CD4-positive, alpha-beta T cell (primary cell): ENCODE measurements at places on chromosomes 3 and 15.

DNA sequence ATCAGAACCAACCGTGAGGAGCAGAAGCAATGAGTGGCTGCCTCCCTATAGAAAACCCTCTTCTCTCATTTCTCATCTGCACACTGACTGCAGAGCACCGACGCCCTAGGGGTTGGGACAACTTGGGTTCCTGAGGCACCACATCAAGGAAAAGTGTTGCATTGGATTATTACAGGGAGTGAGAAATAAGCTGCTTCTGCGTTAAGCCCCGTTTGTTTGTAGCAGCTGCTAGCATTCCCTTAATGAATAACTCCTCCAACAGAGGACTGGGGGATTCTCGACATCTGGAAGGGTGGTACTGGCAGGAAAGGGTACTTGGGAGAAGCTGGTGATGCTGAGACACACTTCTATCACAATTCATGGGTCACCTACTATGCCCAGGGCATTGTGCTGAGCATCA, 25.3 kb upstream of the AGBL1 start:
- no peak overlapping the region for H3K27ac ChIP-seq
- no peak overlapping the region for H3K4me3 ChIP-seq
- H3K4me1 ChIP-seq = no peaks in the 10 kb centered on the region
- peaks cover 3% of the 10 kb centered on the region for H3K27me3 ChIP-seq
- no peaks in the 10 kb centered on the region for H3K36me3 ChIP-seq

GRCh38 chr15:75578173-75578947, 755 bp downstream of the PTPN9 start:
- no peaks in the 10 kb centered on the region for H3K27me3 ChIP-seq
- peaks cover 29% of the 10 kb centered on the region for H3K4me1 ChIP-seq
- H3K4me3 ChIP-seq = peak overlapping the region; percentile 79
- peak overlapping the region; percentile 70 for H3K27ac ChIP-seq
- no peaks in the 10 kb centered on the region for H3K36me3 ChIP-seq

- H3K27ac ChIP-seq = no peak overlapping the region
- H3K4me3 ChIP-seq = no peak overlapping the region
- no peaks in the 10 kb centered on the region for H3K36me3 ChIP-seq
- no peaks in the 10 kb centered on the region for H3K4me1 ChIP-seq
Measured at GRCh38 chr3:101311676-101312075, 8.7 kb downstream of the IMPG2 start.

- H3K4me1 ChIP-seq = peaks cover 49% of the 10 kb centered on the region
- no peak for DNase-seq
- no peaks in the 10 kb centered on the region for H3K27me3 ChIP-seq
- H3K27ac ChIP-seq = no peak overlapping the region
- no peaks in the 10 kb centered on the region for H3K36me3 ChIP-seq
- no peak overlapping the region for H3K4me3 ChIP-seq
Measured at GRCh38 chr15:70244978-70245542, 147.3 kb upstream of the TLE3 start.

- no peak for DNase-seq
- no peaks in the 10 kb centered on the region for H3K36me3 ChIP-seq
- no peak overlapping the region for H3K27ac ChIP-seq
- H3K27me3 ChIP-seq = peaks cover under 1% of the 10 kb centered on the region
- H3K4me1 ChIP-seq = no peaks in the 10 kb centered on the region
- no peak overlapping the region for H3K4me3 ChIP-seq
Measured at GRCh38 chr3:133997871-133998635, 31.7 kb downstream of the SLCO2A1 start.

- no peaks in the 10 kb centered on the region for H3K36me3 ChIP-seq
- no peak for DNase-seq
- H3K4me3 ChIP-seq = no peak overlapping the region
- no peaks in the 10 kb centered on the region for H3K4me1 ChIP-seq
- H3K27ac ChIP-seq = no peak overlapping the region
- peaks cover 3% of the 10 kb centered on the region for H3K27me3 ChIP-seq
Measured at GRCh38 chr15:66045542-66045941, 176.3 kb downstream of the RAB11A start.

DNA sequence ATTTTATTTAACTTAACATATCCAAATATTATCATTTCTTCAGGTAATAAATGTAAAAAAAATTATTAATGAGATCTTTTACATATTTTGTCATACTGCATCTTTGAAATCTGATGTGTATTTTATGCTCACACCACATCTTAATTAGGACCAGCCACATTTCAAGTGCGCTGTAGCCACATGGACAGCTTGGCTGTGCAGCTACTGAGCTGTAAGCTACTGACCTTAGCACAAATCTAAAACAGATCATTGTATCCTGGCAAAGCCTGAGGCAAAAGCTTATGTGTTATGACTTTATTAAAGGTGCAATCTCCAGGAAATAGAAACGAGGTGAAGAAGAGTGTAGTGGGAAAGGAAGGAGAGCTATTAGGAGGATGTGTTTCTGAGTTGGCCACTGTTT, 126.7 kb upstream of the UBE2E2 start:
- H3K4me1 ChIP-seq = no peaks in the 10 kb centered on the region
- no peak for DNase-seq
- no peaks in the 10 kb centered on the region for H3K27me3 ChIP-seq
- no peak overlapping the region for H3K4me3 ChIP-seq
- H3K36me3 ChIP-seq = no peaks in the 10 kb centered on the region

- H3K36me3 ChIP-seq = no peaks in the 10 kb centered on the region
- H3K27me3 ChIP-seq = no peaks in the 10 kb centered on the region
- H3K4me3 ChIP-seq = no peak overlapping the region
- H3K4me1 ChIP-seq = no peaks in the 10 kb centered on the region
- no peak overlapping the region for H3K27ac ChIP-seq
- no peak for DNase-seq
Measured at GRCh38 chr3:105967117-105967516, 98.3 kb upstream of the CBLB start.

- H3K4me3 ChIP-seq = no peak overlapping the region
- H3K36me3 ChIP-seq = no peaks in the 10 kb centered on the region
- DNase-seq = no peak
- no peak overlapping the region for H3K27ac ChIP-seq
- no peaks in the 10 kb centered on the region for H3K4me1 ChIP-seq
- no peaks in the 10 kb centered on the region for H3K27me3 ChIP-seq
Measured at GRCh38 chr3:192275741-192276355, 451.5 kb downstream of the FGF12 start.

DNA sequence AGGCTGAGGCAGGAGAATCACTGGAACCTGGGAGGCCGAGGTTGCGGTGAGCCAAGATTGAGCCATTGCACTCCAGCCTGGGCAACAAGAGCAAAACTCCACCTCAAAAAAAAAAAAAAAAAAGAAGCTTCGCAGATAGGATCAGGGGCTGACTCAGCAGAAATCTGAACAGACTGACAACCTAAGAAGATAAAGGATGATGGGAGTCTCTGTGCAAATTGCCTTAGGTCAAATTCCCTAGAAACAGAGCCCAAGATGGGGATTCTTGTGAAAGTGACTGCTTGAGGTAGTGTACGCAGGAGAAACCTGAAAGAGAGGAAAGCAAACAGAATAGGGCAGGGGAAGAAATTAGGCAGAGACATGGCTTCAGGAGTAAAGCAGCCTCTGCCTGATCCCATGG, 160.8 kb upstream of the LRIG1 start:
- H3K36me3 ChIP-seq = no peaks in the 10 kb centered on the region
- no peaks in the 10 kb centered on the region for H3K4me1 ChIP-seq
- no peaks in the 10 kb centered on the region for H3K27me3 ChIP-seq
- no peak overlapping the region for H3K4me3 ChIP-seq

DNA sequence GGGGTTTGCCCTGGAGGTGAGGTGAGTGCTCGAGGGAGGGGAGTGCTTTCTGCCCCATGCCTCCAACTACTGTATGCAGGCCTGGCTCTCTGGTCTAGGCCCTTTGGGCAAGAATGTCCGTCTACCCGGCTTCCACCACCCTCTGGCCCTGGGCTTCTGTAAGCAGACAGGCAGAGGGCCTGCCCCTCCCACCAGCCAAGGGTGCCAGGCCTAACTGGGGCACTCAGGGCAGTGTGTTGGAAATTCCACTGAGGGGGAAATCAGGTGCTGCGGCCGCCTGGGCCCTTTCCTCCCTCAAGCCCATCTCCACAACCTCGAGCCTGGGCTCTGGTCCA, 9.4 kb downstream of the DLL4 start:
- H3K4me3 ChIP-seq = no peak overlapping the region
- no peaks in the 10 kb centered on the region for H3K36me3 ChIP-seq
- H3K27ac ChIP-seq = no peak overlapping the region
- no peaks in the 10 kb centered on the region for H3K27me3 ChIP-seq

- no peaks in the 10 kb centered on the region for H3K27me3 ChIP-seq
- H3K4me1 ChIP-seq = no peaks in the 10 kb centered on the region
- no peaks in the 10 kb centered on the region for H3K36me3 ChIP-seq
- H3K27ac ChIP-seq = no peak overlapping the region
- DNase-seq = no peak
Measured at GRCh38 chr3:167609156-167609555, 44.6 kb downstream of the WDR49 start.

- peak overlapping the region; percentile 56 for H3K4me3 ChIP-seq
- peaks cover 40% of the 10 kb centered on the region for H3K4me1 ChIP-seq
- H3K27me3 ChIP-seq = peaks cover 33% of the 10 kb centered on the region
- peaks cover 2% of the 10 kb centered on the region for H3K36me3 ChIP-seq
Measured at GRCh38 chr15:41512512-41512939, 1.1 kb downstream of the LTK start.

- H3K36me3 ChIP-seq = no peaks in the 10 kb centered on the region
- no peak for DNase-seq
Measured at GRCh38 chr15:73936181-73936580, 9.9 kb downstream of the LOXL1 start.

DNA sequence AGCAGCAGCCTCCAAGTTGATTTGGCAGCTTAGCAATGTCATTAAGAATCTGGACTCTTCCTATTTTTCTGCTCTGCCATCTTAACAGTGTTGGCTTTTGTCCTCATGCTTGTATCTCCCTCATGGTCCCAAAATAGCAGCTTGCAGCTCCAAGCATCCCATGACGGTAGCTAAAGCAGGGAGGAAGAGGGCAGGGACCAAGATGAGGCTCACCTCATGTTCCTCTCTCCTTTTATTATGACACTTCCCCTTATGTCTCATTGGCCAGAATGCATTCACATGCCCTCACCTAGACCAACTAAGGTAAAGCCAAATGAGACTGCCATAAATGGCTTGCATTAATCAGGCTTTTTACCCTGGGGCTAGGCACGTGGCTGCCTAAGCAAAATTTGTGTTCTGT, 382.4 kb downstream of the SHQ1 start:
- H3K36me3 ChIP-seq = no peaks in the 10 kb centered on the region
- no peak overlapping the region for H3K27ac ChIP-seq
- H3K4me3 ChIP-seq = no peak overlapping the region
- DNase-seq = no peak
- no peaks in the 10 kb centered on the region for H3K4me1 ChIP-seq

DNA sequence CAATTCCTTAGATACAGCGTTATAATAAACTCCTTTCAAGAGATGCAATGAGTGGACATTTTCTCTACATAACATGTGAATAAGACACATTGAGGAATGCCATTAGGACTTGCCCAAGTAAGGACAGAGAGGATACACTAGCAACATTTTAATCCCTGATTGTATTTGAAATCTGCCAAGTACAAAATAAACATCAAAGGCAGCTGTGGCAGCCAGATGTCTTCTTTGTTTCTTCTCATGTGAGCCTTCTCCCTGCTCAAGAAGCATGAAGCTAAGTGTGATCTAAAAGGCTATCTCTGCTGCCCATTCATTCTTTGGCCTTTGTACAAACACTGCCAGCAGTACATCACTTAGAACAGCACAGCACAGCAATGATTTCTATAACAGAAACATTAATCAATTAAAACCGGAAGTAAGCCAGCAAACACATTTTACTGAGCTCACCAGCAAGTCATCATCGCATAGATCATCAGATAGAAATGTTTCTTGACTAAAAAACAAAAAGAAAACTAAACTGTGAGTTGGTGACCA, 364.0 kb downstream of the CNTN6 start:
- no peak for DNase-seq
- H3K36me3 ChIP-seq = no peaks in the 10 kb centered on the region
- no peak overlapping the region for H3K27ac ChIP-seq
- no peaks in the 10 kb centered on the region for H3K27me3 ChIP-seq
- H3K4me3 ChIP-seq = no peak overlapping the region

DNA sequence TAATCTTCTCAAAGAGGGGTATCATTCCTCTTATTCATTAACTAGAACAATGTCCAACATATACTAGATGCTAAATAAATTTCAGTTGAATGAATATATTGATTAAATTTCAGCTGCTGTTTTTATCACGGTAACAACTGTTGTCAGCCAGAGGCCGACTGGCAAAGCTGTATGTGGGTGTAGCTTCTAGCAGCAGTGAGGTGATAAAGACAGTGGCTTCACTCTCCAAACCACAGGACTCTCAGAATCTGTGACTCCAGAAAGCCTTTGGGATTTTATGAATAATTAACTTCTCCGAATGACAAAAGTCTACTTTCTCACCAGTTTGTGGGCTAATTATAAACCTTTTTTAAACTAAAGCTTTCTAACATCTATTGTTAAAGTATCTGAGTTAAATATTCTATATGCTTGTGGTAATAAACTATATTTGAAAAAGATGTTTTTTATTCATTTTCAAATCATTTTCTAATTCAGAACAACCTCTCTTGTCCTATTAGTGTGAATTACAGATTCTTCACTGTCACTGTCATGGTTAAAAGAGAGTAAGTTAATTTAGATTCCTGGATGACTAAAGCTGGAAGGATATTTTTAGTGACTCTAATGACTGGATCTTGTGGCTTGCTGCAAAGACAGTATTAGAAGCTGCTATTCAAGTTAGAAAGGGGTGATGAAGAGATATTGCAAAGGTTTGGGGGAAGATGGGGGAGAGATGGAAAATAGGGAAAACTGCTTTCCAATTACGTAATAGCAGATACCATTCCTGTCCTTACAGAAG, 796.4 kb upstream of the ARPP21 start:
- no peaks in the 10 kb centered on the region for H3K36me3 ChIP-seq
- no peak overlapping the region for H3K27ac ChIP-seq
- no peak overlapping the region for H3K4me3 ChIP-seq
- DNase-seq = no peak
- no peaks in the 10 kb centered on the region for H3K27me3 ChIP-seq

DNA sequence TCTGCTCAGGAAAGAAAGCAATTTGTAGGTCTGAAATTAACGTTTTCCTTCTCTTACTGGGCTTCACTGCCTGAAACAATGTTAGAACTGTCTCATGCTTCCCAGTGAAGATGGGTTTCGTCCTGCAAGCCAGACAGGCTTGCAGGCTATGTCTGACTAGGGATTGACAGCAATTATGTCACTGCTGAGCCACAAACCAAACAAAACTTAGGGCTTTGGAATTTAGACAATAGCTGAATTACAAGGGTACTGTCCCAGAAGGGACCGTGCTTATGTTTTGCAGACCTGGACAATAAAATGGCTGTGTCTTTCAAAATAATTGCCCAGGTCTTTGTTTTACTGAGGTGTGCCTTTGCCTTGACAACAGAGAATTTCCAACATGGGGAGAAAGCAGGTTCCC, 46.3 kb upstream of the CCDC80 start:
- peaks cover 5% of the 10 kb centered on the region for H3K4me1 ChIP-seq
- DNase-seq = no peak
- H3K4me3 ChIP-seq = no peak overlapping the region

DNA sequence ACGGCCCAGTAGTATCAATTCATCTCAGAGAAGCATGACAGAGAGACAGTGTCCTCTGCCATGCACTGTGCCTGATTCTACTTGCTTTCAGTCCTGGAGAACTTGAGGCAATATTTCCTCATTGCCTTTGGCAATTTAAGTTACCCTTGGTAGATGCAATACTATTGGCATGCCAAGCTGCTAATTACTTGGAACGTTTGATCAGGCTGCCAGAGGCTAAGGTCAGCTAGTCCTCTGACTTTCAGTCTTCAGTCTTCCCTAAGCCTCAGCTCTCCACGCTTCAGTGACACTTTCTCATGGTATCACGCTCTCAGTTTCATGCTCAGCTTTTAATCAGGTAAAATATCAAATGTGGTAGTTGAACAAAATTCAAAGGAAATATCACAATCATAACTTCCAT, 13.1 kb upstream of the OSBPL11 start:
- no peak overlapping the region for H3K27ac ChIP-seq
- H3K36me3 ChIP-seq = no peaks in the 10 kb centered on the region
- H3K4me1 ChIP-seq = no peaks in the 10 kb centered on the region
- no peaks in the 10 kb centered on the region for H3K27me3 ChIP-seq
- DNase-seq = no peak
